ENCODE measurements at places on chromosomes 5 and 9. TPM values are rescaled to one million over a fixed set of nuclear protein-coding genes. Genes with fewer than 3 reads are reported as not detected.
A peak's percentile ranks its signal among the peaks of the same experiment; 100 is the strongest.

GRCh38 chr5:138635265-138635664, 60.1 kb upstream of the HSPA9 start:
- no peaks in the 10 kb centered on the region for H3K4me1 ChIP-seq
- H3K27ac ChIP-seq: no peak overlapping the region
- no peak for DNase-seq
- no peaks in the 10 kb centered on the region for H3K27me3 ChIP-seq
- no peak overlapping the region for H3K4me3 ChIP-seq

DNA sequence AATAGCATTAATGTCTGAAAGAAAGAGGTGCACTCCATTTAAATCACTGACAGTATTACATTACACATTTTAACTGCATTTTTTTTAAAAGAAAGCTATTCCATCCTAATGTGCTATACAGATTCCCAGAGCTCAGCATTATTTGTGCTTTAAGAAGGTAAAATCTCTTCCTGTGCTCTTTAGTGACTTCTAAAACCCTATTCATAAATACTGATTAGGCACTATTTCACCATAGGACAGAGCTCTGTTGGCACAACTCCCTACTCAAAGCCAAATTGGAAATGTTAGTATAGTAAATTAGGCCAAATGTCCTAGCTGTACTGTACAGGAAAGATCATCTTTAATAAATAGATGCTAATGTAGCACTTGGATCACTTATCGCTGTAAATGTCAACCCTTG, 262.5 kb downstream of the TUSC1 start:
- H3K27ac ChIP-seq: no peak overlapping the region
- no peaks in the 10 kb centered on the region for H3K36me3 ChIP-seq
- no peak for DNase-seq
- no peaks in the 10 kb centered on the region for H3K4me1 ChIP-seq
- no peaks in the 10 kb centered on the region for H3K27me3 ChIP-seq

The FBXW2 gene
- 76.7 TPM for total RNA-seq

The ZNF474 gene
- 2.2 TPM for total RNA-seq

DNA sequence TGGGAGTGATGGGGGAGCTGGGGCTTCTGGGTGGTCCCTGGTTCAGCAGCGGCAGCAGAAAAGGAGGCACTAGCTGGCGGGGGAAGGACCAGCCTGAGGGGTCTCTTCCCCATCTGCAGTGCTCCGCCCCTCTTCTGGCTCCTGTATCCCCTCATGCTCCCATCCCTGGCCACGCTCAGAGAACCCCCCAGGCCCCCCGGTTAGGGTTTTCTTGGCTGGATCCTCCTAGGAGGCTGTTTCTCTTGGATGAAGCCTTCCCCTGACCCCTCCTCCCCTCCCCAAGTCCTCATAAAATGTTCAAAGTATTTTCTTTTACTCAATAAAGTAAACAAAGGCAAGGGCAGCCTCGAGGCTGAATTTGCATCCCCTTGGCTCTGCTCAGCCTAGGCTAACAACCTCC, 60.8 kb downstream of the FGF18 start:
- no peaks in the 10 kb centered on the region for H3K27me3 ChIP-seq
- H3K4me1 ChIP-seq: no peaks in the 10 kb centered on the region
- DNase-seq: no peak
- no peak overlapping the region for H3K4me3 ChIP-seq
- no peak overlapping the region for H3K27ac ChIP-seq

DNA sequence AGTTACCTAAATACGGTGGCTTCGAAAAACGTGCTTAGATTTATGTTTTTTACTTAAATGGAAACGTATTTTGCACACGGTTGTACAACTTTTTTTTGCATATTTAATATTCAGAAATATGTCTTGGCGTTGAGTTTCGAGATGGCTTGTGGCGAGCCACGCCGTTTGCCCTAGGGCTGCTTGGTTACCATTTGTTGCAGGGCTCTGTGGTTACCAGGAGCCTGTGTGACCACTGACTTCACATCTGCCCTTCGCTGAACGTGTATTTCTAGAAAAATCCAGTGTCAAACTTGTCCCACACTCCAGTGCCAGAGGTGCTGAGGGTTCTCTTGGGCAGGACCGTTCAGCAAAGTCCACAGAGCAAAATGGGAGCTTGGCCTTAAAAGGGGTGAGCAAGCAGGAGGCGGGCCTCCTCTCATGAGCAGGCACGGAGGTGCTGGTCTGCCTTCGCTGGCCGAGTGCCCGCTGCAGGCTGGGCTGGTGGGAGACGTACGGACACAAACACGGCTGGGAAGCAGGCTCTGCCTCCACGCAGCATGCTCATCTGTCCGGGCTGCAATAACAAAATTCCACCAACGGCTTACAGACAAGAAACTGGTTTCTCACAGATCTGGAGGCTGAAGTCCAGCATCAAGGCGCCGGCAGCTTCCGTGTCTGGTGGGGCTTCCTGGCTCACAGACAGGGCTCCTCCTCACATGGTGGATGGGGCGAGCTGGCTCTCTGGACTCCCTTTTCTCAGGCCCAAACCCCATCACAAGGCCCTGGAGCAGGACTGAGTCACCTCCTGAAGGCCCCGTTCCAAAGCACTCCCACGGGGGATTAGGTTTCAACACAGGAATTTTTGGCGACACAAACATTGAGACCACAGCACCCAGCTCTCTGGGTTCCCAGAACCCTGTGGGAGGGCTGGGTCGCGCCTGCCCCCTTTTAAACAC, 5.4 kb downstream of the MRPL36 start:
- no peaks in the 10 kb centered on the region for H3K27me3 ChIP-seq
- H3K4me3 ChIP-seq: no peak overlapping the region
- H3K36me3 ChIP-seq: peaks cover 19% of the 10 kb centered on the region
- H3K4me1 ChIP-seq: peaks cover 18% of the 10 kb centered on the region
- H3K27ac ChIP-seq: no peak overlapping the region
- DNase-seq: no peak

- H3K27ac ChIP-seq: peak overlapping the region; percentile 87
- H3K27me3 ChIP-seq: no peaks in the 10 kb centered on the region
- DNase-seq: no peak
- H3K4me1 ChIP-seq: peaks cover 16% of the 10 kb centered on the region
- peak overlapping the region; percentile 84 for H3K4me3 ChIP-seq
Observed at GRCh38 chr9:37752642-37753488, 740 bp upstream of the TRMT10B start.

DNA sequence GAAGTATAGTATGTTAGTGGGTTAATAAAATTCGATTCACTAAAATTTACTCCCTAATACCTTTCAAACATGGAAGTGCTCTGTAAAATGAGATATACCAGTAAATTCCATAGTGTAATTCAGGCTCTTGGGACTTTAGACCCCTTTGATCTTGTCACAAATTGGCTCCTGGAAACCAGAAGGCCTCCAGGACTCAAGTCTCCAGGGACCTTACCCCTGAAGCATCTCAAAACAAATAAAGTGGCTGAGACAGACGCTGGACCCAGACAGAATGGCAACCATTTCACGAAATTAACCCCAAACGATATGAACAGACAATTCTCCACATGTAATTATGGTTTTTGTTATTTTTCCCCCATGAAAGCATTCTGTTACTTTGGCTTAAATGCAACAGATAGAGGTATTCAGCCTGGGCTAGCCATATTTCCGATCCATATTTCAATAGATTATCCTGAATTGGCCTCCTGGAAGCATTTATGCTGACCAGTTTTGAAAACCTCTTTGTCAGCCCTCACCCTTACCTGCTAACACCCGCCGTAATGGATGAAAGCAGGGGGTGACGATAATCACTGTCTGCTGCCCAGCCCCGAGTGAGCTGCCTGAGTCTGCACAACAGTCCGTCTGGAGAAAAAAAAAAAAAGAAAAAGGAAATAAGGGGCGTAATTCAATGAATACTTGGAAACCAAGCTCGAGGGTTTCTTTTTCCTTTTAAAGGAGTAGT, 34.1 kb upstream of the EFNA5 start:
- DNase-seq: no peak
- H3K36me3 ChIP-seq: no peaks in the 10 kb centered on the region
- no peak overlapping the region for H3K4me3 ChIP-seq

DNA sequence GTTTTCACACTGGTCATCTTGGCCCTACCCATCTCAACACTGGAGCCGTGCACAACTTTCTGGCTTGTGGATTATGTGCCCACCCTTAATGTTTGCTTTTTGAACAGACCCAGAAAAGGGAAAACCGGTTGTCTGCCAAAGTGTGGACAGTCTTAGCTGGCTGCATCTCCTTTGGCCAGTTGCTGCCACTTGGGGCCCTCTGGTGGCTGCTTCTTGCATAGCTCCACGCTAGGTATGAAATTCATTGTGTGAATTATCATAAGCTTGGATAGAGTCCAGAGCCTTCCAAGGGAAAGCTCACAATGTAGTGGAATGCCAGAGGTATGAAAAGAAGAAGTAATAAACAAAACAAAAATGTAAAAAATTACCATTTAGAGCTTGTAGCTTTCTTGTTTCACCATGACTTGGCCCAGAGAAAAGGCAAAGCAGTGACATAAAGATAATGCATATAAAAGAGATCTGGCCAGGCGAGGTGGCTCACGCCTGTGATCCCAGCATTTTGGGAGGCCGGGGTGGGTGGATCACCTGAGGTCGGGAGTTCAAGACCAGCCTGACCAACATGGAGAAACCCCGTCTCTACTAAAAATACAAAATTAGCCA, 12.5 kb upstream of the SLC36A3 start:
- no peaks in the 10 kb centered on the region for H3K36me3 ChIP-seq
- no peak overlapping the region for H3K4me3 ChIP-seq
- H3K4me1 ChIP-seq: no peaks in the 10 kb centered on the region
- DNase-seq: peak; percentile 85
- no peak overlapping the region for H3K27ac ChIP-seq

GRCh38 chr5:140220032-140220697, 45.2 kb downstream of the CYSTM1 start:
- H3K4me3 ChIP-seq: no peak overlapping the region
- no peaks in the 10 kb centered on the region for H3K36me3 ChIP-seq
- no peaks in the 10 kb centered on the region for H3K27me3 ChIP-seq
- peaks cover 65% of the 10 kb centered on the region for H3K4me1 ChIP-seq

DNA sequence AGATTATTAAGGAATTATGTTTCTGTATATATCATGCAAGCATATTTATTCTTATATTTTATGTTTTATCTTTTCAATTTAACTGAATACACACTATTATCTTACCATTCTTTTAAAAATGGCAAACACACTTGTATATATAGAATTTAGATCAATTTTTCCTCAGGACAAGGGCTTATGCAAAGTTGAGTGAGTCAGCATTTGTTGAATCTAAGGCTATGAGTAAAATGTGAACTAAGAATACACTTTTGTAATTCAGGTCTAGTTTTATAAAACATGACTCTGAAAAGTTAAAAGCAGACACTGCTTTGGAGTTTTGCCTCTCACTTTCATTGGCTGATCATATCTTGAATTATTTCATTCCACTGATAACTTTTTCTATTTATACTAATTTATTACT, 127.8 kb downstream of the FOCAD start:
- H3K36me3 ChIP-seq: no peaks in the 10 kb centered on the region
- H3K4me1 ChIP-seq: no peaks in the 10 kb centered on the region
- no peaks in the 10 kb centered on the region for H3K27me3 ChIP-seq
- DNase-seq: no peak
- no peak overlapping the region for H3K4me3 ChIP-seq

DNA sequence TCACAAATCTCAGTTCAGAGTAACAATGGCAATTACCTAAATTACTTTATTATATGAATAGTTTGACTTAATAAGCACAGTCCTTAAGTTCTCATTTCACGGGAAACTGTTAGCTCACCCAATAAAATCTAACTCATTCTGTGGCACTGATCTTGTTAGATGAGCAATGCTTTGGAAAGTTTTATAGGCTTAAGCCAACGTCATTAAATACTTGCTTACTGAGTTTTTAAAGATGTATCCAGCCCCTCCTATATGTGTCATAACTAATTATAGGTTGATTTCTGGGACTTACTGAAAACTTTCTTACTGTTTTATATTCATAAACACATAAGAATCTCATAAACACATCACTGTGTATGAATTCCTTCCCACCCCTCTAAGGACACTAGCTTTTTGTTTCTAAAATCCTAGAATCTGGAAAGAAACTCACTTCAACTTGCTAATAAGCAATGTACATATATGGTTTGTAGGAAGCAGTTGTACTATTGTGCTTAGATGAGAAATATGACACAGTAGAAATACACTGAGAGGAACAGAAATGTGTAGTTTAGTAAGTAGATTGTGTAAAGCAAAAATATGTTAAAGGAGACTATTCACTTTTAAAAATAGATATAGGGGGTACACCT, 14.1 kb upstream of the MARCOL start:
- H3K36me3 ChIP-seq: no peaks in the 10 kb centered on the region
- H3K4me1 ChIP-seq: no peaks in the 10 kb centered on the region
- no peak overlapping the region for H3K4me3 ChIP-seq
- no peak overlapping the region for H3K27ac ChIP-seq

The HK3 gene
- 61.2 TPM for total RNA-seq

GRCh38 chr5:83662558-83662957, 58.1 kb downstream of the HAPLN1 start:
- no peaks in the 10 kb centered on the region for H3K27me3 ChIP-seq
- H3K4me1 ChIP-seq: no peaks in the 10 kb centered on the region
- no peak overlapping the region for H3K27ac ChIP-seq
- DNase-seq: no peak
- H3K4me3 ChIP-seq: no peak overlapping the region

DNA sequence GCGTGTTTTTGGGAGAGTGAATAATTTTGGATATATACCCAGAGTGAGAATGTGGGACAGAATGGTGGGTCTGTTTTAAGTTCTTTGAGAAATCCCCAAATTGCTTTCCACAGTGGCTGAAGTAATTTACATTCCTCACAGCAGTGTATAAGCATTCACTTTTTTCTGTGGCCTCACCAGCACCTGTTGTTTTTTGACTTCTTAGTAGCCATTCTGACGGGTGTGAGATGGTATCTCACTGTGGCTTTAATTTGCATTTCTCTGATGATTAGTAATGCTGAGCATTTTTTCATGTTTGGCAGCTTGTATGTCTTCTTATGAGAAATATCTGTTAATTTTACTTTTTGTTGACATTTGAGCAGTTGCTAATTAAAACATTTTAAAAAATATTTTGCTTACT, 9.4 kb upstream of the SPATA31D1 start:
- no peaks in the 10 kb centered on the region for H3K4me1 ChIP-seq
- no peaks in the 10 kb centered on the region for H3K27me3 ChIP-seq
- H3K27ac ChIP-seq: no peak overlapping the region
- DNase-seq: no peak
- H3K4me3 ChIP-seq: no peak overlapping the region
- H3K36me3 ChIP-seq: no peaks in the 10 kb centered on the region

All from lower lobe of right lung (tissue), 2 donors.